ENCODE measurements at places on chromosomes 4 and X.

GRCh38 chrX:112979879-112980278 lies 139.2 kb upstream of the AMOT start:
- no peak for DNase-seq

DNA sequence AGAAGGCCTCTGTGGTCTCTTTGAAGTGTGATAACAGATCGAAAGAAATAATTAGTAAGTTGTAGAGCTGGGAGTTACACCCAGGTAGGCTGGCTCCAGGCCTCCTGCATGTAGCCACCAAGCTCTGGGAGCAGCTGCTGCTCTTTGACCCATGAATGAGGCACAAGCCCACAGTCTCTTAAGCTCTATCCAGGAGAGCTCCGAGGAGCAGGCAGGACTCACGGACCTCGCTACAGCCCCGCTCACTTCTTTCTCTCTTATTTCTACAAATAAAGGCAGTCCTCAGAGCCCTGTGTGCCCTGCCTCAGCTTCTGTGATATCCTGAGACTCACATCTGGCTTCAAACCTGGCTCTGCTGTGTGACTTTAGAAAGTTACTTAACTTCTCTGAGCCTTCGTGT lies 86.9 kb downstream of the EVC start:
- no peak for DNase-seq

DNA sequence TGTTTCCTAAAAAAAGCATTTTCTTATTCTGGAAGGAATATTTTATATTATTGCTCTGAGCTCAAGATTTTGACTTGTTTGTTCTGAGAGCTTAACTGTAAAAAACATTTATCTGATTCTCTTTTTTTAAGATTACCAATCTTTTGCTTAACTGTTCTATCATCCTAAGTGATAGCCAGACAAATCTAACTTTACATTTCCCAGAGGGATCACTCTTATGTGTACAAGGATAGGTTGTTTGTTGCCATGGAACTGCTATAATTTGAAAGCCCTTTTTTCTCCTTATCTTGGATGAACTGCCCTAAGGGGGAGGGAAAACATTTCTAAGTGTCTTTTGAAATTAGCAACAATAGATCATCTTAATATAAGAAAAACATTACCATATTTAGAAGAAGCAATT lies 494.7 kb downstream of the TRAM1L1 start:
- peak; percentile 3 for DNase-seq

- DNase-seq: no peak
Measured at GRCh38 chr4:163350672-163351071, 7.0 kb downstream of the NPY5R start.

DNA sequence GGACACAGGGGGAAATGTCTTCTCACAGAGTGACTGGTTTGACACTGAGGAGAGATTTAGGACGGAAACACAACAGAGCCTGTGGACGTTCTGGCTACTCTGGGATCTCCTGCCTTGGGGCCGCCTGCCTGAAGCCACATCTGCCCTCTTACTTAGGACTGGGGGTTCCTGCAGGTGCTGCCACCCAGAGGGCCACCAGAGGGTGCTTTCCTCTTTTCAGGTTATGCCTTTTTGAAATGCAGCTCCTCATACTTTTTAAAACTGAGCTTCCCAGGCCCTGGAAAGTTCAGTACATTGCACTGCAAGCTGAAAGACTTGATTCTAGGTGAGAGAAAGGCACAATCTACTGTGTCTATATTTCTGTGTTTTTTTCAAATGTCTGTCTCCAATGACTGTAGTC lies 92.2 kb upstream of the PGRMC2 start:
- DNase-seq: no peak

DNA sequence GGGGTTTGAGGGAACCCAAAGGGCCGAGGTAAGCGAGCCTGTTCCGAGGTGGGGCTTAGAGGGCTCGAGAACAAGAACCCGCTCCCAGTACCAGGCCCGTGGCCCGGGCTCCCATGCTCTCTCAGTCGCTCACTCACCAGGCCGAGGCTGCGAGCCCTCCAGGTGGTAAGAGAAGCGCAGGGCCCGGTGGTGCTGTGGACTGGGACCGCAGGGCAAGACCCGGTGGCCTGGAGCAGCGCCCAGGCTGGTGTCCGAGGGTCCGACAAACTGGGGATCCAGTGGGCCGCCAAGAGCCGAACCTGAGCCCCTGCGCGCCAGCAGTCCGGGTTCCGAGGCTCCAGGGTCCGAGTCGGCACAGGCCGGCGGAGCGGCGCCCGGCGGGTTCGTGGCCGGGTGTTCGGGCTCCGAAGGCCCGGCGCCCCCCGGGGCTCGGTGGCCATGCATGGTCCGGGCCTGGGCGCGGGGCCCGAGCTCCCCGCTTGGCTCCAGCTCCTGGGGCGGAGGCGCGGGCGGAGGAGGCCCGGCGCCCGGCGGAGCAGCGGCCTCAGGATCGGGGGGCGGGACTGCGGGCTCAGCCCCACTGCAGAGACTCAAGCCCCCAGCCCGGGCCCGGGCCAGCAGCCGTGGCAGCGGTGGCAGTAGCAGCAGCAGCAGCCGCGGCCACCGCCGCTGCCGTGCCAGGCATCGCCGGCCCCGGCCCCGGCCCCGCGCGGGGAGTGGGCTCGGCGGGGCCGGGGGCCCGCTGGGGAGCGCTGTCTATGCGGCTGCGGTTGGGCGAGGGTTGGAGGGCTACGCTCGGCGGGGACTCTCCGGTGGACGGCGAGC lies 833 bp downstream of the FGD1 start:
- no peak for DNase-seq

- DNase-seq: no peak
Measured at GRCh38 chr4:130053723-130054122, 957.8 kb downstream of the C4orf33 start.

DNA sequence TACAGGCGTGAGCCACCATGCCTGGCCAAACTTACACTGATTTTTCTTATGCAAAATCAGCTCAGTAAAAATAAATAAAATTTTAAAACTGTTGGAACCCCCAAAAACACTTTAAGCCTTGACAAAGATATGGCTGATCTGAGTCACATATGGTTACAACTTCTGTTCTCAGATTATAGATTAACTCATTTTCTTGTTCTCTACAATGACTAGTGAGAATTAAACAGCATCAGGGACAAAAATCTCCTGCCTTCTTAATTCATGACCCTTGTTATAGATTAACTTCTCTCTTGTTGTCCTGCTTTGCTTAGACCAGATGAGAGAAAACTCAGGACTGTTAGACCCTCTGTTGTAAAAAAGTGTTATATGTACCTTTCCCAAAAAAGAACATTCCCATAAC lies 24.2 kb upstream of the EXOC1L start:
- DNase-seq: no peak

DNA sequence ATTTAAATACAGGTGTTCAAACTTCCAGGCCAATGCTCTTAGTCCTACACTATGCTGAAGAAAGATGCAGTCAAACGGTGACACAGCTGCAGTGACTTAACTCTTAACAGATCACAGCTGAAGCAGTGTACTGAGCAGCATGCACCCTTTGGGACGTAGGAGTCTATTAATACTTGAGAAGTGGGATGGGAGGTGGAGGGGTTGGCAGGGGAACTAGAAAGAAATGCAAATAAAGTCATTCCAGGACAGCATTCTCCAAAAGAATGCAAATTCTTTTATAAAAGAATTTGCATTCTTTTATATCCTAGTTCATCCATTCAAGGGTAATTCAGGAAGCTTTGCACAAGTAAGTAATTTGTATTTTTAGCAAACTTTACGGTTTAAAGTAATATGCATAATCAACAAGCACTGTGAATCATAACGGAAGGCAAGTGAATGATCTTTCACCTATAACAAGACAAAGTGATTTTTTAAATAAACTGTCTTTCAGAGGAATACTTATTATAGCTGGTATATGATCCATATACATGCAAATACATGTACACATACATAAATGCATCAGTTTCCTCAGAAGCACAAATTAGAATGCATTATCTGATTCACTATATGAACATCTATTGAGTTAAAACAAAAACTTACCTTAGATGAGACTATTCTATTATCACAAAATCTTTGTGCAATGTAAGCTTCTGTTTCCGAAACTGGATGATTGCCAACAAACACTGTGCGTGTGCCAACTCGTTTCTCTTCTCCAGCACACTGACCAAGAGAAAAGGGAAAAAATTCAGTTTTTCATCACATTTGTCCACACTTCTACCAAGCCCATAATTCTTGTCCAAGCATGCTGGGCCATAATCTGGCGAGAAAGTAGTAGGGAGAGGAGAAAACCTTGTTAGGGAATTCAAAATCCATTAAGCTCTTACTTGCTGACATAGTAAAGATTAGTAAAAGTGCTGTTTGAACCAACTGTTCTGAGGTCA lies 106.5 kb downstream of the ATP11C start:
- no peak for DNase-seq

- no peak for DNase-seq
Measured at GRCh38 chr4:157700898-157701694, 471.7 kb downstream of the GASK1B start.

DNA sequence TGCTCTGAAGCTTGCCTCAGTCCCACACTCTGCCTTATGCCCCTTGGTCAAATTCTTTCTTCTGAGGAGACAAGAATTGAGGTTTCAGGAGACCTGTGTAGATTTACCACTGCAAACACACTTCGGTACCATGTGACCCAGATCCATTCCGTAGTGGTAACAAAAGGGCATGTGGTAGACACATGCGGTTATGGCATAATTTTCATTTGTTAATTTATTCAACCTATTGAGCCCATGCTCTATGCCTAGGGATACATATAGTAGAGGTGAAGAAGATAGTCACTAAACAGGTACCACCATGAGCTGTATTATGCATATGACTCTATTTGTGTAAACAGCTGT lies 190.9 kb downstream of the NDST4 start:
- DNase-seq: no peak

DNA sequence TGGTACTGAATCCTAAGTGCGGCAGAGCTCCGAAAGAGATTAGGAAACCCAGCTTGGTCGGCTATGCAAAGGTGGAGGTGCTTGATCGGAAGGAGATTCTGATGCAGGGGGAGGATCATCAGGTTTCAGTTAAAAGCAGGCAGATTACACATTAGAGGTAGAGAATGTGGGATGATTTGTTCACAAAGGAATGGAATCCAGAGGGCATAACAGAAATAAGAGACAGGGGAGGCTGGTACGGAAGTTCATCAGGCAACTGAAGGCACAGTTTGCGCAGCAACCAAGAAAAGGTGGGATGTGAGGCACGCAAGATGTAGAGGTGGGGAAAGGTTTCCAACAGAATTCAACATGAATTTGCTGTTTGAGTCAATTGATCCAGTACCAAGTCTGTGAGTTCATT lies 424 bp upstream of the ZNF330 start:
- no peak for DNase-seq

GRCh38 chrX:130413415-130413814 lies 11.6 kb downstream of the RBMX2 start:
- DNase-seq: no peak

GRCh38 chrX:129726307-129727111 lies 12.3 kb upstream of the XPNPEP2 start:
- DNase-seq: peak; percentile 67

DNA sequence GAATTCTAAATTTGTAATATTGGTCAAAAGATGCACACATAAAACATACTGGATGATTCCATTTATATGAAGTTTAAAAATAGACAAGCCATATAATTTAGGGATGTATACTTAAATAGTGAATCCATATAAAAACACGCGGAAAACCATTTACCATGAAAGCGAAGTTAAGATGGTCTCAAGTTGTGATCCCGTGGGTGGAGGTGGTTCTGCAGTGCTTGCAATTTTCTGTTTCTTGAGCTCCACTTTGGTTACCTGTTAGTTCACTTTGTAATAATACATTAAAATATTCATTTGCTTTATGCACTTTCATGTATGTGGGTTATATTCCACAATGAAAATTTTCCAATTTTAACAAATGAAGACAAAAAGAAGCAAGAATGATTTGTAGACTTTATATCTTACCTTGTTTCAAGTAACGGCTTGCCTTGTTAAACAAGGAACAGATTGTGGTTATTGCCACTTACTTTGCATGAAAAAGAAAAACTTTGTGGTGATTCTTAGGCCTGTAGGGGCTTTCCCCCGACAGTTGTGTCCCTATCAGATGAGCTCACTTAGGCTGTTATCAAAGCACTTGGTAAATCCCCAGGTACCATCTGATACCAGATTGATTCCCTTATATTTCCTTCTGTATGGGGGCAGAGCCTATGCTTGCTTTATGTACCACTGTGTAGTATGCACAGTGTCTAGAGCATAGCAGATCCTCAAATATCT lies 12.2 kb downstream of the UCP1 start:
- no peak for DNase-seq

DNA sequence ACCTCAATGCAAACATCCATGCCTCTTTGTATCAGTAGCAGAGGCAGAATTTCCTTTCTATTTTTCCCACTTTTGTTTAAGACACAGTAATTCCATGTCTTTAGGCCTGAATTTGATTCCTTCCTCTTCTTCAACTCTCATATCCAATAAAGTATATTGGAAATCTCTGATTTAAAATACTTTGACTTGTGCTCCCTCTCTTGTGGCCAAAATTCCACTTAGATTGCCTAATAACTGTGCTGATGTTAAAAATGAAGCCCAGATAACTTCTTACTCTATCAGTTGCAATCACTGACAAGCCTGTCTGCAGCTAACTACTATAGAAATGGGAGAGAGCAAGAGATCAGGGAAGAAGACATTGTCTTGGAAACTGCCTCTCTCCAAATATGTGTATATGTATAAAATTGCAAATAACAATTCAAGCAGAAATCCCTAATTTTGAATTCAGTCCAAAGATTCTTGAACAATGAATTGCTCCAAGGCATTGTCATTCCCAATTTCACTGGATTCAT lies 163.5 kb upstream of the SPIN4 start:
- DNase-seq: peak; percentile 38

DNA sequence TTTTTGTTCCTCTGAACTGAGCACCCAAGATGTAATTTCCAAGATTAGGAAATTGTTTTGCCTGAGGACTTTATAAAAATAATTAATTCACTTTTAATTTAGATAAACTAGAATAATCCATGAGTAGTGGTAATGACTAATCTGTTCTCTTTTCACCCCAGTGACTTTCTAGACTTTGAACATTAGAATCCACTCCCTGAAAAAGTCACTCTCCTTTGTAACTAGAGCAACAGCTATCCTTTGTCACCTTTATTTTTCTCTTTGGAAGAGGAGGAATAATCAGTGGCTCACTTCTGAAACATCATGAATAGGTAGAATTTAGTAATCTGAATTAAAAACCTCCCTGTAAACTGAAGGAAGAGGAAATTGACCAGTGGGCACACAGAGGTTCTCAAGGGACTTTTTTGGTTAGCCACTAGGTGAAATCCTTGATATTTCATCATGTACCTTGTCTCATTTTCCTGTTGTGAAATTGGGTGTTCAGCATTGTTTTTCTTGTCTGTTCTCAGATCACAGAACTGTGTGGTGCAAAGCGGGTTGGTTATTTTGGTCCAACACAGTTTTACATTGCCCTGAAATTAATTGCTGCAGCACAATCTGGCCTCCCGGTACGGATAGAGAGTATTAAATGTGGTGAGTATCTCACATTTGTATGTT lies 59.4 kb downstream of the REPS2 start:
- DNase-seq: no peak

DNA sequence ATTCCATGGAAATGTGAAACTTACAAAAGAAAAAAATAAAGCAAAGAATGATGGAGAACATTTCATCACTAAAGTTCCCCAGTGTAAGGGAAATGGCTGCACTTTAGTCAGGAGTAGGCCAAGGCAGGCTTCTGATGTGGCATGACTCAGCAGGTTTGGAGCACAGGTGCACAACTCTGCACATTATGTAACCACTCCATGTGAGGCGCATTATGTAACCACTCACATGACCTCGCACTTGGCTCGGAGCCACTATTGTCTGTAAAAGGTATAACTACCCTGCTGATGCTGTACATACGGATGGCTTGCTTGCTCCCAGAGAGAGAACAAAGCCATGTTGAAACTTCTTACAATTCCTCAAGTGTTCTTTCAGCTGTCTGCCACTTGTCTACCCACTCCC lies 727.6 kb downstream of the TRAM1L1 start:
- DNase-seq: no peak

Data from muscle of arm (tissue), 14 donors.